ENCODE measurements at places on chromosomes 3 and 15.

DNA sequence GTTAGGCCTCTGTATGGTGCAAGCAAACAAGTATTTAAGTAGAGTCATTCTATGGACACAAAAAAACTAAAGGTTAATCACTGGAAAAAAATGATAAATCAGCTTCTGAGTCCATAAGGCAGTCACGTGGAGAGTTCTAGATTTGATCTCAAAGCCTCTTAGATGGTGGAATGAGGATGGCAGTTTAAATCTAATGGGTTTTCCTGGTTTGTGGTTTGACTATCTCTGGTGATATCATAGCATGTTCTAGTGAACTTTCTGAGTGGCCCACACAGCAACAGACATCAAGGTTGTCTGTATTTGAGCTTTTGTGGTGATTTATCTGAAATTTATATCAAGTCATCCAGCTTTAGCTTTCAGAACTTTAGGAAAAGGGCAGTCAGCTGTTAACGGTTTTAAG, 52.4 kb downstream of the ILDR1 start:
- no peak for DNase-seq

DNA sequence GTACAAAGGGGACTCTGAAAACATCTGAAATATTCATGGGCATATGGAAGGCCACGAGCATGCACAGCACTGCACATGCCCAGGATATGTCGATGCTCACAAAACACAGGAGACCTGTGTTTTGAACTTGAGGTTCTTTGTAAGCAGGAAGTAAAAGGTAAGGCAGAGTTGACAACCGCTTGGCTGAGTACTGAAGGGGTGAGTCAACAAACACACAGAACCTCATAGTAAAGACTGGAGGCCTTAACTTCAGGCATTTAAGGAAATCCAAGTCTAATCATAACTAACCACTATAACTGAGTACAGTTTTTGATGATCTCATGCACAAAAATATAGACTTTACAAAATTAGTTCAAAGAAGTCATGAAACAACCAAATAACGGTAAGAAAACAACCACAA, 80.6 kb downstream of the MYO9A start:
- DNase-seq, result no peak

DNA sequence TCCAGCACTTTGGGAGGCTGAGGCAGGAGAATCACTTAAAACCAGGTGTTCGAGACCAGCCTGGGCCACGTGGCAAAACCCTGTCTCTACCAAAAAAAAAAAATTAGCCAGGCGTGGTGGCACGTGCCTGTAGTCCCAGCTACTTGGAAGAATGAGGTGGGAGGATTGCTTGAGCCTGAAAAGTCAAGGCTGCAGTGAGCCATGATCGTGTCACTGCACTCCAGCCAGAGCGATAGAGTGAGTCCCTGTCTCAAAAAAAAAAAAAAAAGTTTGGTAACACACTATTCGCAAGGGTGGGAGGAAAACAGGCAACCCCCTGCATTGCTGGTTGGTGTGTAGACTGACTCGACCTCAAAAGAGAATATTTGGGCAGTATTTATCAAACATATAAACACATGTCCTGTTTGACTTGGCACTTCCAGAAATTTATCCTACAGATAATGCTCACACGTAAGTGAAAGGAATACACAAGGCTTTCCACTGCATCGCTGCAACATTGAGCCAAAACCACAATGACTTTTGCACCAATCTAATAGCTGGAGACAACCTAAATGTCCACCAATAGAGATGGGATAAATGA, 3.1 kb upstream of the ANPEP start:
- no peak for DNase-seq

DNA sequence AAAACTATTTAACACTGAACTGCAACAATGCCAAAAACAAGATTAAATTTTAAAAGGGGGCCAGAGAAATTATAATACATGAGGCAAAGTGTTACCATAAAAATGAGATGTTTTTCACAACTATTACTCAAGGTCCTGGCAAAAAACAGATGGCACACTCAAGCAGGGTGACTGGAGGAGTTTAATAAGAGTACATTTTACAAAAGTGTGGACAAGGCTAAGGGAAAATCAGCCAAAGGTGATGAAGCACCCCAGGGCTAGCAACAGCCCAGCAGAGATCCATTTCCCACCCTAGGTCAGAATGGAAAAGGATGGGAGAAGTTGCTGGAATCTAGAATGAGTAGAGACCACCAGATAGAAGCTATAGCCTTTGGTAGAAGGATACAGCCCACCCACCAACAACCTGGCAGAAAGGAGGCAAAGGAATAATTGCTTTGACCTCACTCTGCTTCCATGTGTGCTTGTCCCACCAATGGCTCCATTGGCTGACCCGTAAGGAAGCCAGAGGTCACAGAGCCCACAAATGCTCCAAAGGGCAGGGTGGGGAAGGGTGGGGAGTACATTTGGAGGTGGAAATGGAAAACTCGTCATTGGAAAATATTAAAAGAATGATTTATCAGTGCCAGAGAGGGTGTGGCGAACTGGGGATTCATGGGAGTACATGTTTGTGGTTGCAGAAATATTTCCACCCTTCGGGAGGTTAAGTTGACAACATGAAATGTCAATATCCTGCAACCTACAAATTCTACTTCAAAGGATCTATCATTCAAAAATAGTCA, 161.0 kb upstream of the UBE2E2 start:
- DNase-seq, result no peak

GRCh38 chr15:57572468-57572867, 19.2 kb upstream of the MYZAP start:
- no peak for DNase-seq

- no peak for DNase-seq
Observed at GRCh38 chr15:68843425-68844311, 23.0 kb upstream of the ANP32A start.

GRCh38 chr3:57755368-57755675, 787 bp upstream of the SLMAP start:
- no peak for DNase-seq

GRCh38 chr3:179706233-179706632, 53.4 kb downstream of the USP13 start:
- no peak for DNase-seq

GRCh38 chr3:188975600-188976314, 196.0 kb upstream of the TPRG1 start:
- DNase-seq, result peak; percentile 77

DNA sequence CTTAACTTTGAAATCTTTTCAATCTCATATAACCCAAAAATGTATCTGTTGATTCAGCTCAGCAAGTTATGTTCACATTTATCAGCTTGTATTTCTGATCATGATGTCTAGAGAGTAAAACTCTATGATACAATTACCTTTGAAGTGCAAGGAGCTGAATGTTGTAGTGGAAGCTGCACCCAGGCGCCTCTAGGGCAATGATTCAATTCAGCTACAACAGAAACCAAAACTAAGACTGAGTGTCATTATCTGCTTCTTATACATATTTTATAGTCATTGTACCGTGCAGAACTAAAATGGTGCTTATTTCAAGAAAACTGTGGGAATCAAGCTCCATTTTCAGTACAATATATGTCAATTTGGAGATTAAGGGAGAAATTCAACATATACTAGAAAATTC, 1237.5 kb downstream of the ZPLD1 start:
- DNase-seq, result no peak

DNA sequence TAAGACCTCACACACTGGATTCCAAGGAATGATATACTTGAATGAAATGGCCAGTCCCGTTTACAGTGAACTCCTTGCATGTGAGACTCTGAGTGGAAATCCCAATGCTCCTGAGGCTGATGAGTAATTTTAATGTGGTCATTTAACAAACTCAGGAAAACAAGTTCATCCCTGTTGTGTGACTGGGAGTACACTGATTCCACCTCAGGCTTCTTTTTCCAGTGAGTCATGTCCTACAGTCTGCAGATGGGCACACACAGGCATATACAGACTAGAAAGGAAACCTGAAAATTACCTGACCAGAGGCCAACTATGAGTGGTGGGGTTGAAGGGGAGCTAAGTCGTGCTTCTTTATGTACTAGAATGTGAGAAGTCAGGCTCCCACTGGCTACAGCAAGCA, 5.8 kb downstream of the SQOR start:
- no peak for DNase-seq

DNA sequence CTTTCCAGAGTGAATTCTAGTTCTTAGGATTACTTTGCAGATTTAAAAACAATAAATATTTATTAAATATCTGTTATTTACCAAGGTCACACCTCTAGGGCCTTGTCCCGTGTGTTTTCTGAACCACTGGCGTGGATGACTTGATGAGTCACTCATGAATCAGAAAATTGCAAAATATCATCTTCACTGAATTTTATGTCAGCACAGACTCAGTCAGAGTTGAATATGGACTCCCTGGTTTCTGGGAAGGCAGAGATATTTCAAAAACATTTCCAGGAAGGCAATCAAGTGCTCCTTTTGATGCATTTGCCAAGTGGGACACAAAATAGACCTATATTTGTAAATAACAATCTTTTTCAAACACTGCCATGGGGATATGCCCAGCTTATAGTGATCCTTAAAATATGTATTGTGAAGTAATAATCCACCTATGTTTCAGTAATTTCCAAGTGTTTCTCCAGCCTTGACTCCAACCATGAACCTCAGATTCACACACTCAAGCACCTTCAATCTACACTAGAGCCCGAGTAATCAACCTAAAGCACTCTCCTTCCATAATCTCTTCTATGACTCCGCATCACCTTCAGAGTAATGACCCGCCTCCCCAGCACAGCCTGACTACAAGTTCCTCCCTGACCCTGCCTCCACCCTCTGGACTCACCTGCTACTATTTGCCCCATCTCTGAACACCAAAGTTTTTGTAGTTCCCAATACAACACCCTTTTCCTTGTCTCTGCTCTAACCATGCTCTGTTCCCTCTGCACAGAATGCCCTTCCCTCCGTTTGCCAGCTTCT, 24.3 kb downstream of the DPH3 start:
- no peak for DNase-seq

GRCh38 chr3:153400641-153401040, 238.6 kb downstream of the RAP2B start:
- DNase-seq, result no peak

DNA sequence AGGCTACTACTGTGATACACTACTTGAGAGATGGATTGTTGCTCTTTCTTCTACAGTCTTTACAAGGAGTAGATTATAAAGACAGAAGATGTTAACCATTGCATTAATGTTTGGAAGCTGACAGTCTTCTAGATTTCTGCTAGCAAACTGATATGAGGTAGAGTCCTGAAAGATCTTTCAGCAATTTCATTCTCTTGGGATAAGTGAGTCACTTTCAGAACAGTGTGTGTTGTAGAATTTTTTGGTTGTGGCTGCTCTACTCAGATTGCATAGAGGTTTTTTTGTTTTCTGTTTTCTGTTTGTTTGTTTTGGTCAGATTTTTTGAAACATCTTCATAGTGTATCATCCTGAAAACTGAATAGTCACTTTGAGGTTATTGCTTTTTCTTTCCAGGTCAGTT, 17.1 kb downstream of the TNFSF10 start:
- DNase-seq, result no peak

DNA sequence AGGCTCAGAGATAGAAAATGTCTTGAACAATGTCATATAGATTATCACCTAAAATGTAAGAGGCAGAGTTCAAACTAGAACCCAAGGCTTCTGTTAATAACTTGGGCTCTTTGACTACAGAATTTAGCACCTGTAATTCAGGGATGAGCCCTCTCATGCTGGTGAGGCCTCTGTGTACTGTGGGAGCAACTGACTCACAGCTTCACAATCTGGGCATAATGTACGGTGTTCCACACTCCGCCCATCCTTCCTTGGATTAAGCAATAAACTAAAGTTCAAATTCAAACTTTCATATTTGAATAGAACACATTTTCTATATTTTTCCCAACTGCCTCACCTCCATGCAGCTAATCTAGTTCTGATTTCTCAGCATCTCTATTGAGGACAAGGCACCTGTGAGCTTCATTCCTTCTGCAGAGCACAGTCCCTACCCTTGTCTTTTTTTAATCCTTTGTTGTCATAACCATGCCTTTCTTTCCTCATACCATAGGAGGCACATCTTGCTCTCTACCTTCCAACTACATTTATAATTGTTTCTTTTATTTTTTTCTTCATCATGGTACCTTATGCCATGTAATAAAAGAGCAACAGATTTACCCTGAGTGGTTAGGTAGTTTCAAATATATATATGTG, 392.1 kb downstream of the NLGN1 start:
- DNase-seq, result no peak

DNA sequence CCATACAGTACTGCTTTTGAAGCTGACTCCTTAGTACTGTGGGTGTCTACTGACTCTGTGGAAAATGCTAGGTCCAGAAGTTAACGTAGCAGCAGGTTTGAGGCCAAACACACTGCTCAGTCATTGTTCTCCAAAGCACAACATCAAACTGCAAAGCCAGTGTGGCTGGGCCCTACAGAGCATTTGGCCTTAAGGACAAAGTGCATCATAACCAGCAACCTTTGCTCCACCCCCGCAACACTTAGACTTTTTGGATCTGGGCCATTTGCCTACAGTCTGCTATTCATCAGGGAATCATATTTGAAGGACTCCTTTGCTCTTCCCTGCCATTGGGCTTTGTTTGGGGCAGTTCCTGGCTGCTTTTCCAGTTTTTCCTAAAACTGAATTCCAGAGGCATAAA, 43.1 kb upstream of the ARL6 start:
- DNase-seq, result no peak

DNA sequence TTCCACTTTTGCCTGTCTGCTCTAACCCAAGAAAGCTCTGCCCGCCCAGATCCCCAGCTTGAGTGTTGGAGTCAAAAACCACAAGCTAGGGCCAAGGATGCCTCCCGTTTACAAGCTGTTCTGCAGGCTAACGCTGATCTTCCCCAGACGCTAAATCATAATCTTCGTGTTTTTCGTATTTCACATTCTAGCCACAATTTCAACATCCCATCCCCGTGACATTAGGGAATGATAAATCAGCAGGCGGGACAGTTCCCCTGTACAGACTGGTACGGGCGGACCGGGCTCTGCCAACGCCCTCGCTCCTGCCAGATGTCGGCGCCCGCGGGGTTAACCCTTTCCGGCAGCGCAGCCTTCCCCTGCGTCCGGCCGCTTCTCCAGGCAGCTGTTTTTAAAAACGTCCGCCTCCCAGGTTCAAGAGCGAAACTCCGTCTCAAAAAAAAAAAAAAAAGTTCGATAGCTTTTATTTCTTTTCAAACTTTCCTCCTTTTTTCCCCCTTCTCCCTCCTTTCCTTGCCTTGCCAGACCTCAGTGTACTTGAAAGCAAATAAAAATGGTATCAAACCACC, 81.0 kb upstream of the BNC1 start:
- DNase-seq, result no peak

DNA sequence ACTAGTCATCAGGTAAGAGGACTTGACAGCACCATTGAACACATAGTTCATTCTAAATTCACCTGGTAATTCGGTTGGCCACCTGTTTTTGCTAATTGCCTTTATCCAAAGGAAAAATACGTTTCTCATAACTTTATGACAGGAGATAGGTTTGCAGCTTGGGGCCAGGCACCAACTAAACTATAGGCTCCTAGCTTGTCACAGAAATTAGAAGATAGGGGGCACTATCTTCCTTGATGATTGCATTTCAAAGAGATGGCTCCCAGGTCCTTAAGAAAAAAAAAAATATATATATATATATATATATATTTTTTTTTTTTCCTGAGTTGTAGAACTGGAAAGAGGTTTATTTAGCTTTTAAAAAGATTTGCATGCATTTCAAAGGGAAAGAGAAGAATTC, 563.6 kb downstream of the NAALADL2 start:
- DNase-seq, result no peak

Data from NCI-H774 (cell line).